ENCODE measurements at places on chromosomes 11 and 22.

- H3K4me1 ChIP-seq: no peaks in the 10 kb centered on the region
- no peak for DNase-seq
Measured at GRCh38 chr11:32962016-32962415, 53.7 kb upstream of the DEPDC7 start.

DNA sequence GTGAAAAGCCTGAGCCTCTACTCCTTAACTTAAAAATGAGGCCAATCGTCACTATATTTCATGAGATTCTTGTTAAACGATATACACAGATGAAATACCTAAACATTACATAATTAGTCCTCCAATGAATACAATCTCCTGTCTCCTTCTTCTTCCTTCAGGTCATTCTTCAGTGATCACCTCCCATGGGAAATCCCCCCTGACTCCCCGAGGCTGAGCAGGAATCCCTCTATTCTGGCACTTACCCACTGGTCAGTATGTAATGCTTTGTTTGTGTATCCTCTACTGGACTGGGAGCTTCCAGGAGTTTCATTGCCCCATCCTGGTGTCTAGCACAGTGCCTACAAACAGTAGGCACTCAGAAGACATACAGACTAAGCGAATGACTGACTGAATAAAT, 52.3 kb downstream of the RAB38 start:
- H3K4me1 ChIP-seq: peaks cover 3% of the 10 kb centered on the region
- no peaks in the 10 kb centered on the region for H3K27me3 ChIP-seq

DNA sequence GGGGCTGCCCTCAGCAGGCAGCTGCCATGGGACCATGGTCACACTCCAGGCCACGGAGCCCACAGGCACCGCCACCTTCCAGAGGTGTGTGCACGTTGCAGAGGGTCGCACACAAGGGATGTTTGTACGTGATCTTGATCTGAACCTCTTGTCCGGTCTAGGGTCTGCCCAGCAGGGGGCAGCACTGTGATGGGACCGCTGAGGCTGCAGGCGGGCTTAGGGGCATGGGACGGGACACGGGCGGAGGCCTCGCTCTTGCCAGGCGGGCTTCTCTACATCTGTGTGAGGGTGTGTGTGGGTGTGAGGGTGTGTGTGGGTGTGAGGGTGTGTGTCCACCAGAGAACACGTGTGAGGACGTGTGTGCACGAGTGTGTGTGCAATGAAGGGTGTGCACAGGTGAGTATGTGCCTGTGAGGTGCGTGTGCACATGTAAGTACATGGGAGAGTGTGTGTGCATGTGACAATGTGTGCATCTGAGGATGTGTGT, 52.4 kb downstream of the CACNA1I start:
- no peaks in the 10 kb centered on the region for H3K27me3 ChIP-seq
- H3K36me3 ChIP-seq: no peaks in the 10 kb centered on the region
- H3K4me1 ChIP-seq: no peaks in the 10 kb centered on the region
- DNase-seq: peak; percentile 95

- peak; percentile 93 for DNase-seq
- peaks cover 19% of the 10 kb centered on the region for H3K4me1 ChIP-seq
- H3K4me3 ChIP-seq: peak within 1 kb of the TSS; percentile 94
- peaks cover 10% of the 10 kb centered on the region for H3K36me3 ChIP-seq
- peak within 1 kb of the TSS; percentile 64 for H3K27ac ChIP-seq
- no peaks in the 10 kb centered on the region for H3K27me3 ChIP-seq
Measured at GRCh38 chr11:6320411-6321155, at the start of gene CAVIN3. Gene CAVIN3, minus strand, starts transcription at chr11:6320501. Its CDS starts 25 bp downstream, at chr11:6320476.

DNA sequence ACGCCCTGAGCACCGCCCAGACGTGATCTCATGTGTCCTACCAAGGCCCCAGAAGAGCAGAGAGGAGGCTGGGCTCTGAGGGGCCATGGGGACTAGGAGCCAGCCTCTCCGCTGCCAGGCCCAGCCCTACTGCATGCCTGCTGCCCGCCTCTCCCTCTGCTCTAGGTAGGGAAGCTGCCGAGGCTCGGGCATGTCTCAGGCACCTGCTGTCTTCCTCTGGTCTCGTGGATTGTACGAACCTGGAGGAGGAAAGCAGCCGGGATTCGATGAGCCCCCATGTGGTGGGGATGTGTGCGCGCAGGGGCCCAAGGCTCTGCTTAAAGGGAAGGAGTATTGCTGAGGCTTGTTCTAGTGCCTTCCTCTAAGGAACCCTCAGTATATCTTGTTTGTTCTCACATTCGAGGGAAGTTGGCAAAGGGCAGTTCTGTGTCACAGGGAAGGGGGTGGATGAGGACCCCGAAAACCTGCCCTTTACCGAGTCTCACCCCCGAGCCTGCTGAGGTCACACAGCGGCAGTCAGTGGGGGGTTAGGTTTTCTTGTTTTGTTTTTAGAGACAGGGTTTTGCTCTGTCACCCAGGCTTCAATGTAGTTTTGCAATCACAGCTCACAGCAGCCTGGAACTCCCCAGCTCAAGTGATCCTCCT, 21.2 kb downstream of the DAGLA start:
- H3K27me3 ChIP-seq: no peaks in the 10 kb centered on the region
- no peaks in the 10 kb centered on the region for H3K36me3 ChIP-seq
- no peak overlapping the region for H3K4me3 ChIP-seq
- H3K4me1 ChIP-seq: no peaks in the 10 kb centered on the region

- H3K27me3 ChIP-seq: no peaks in the 10 kb centered on the region
- H3K36me3 ChIP-seq: no peaks in the 10 kb centered on the region
- no peaks in the 10 kb centered on the region for H3K4me1 ChIP-seq
- no peak overlapping the region for H3K27ac ChIP-seq
Measured at GRCh38 chr11:78149646-78150045, 10.2 kb upstream of the ALG8 start.

- H3K4me3 ChIP-seq: no peak overlapping the region
- no peaks in the 10 kb centered on the region for H3K36me3 ChIP-seq
- no peaks in the 10 kb centered on the region for H3K27me3 ChIP-seq
- no peak overlapping the region for H3K27ac ChIP-seq
- no peaks in the 10 kb centered on the region for H3K4me1 ChIP-seq
- peak; percentile 26 for DNase-seq
Measured at GRCh38 chr11:9639099-9639498, 24.8 kb upstream of the SWAP70 start.

GRCh38 chr11:116791002-116791812, 472 bp downstream of the APOA5 start:
- peaks cover 5% of the 10 kb centered on the region for H3K36me3 ChIP-seq
- no peak overlapping the region for H3K27ac ChIP-seq
- no peak overlapping the region for H3K4me3 ChIP-seq
- peak; percentile 97 for DNase-seq
- peaks cover 5% of the 10 kb centered on the region for H3K4me1 ChIP-seq
- peaks cover 6% of the 10 kb centered on the region for H3K27me3 ChIP-seq

DNA sequence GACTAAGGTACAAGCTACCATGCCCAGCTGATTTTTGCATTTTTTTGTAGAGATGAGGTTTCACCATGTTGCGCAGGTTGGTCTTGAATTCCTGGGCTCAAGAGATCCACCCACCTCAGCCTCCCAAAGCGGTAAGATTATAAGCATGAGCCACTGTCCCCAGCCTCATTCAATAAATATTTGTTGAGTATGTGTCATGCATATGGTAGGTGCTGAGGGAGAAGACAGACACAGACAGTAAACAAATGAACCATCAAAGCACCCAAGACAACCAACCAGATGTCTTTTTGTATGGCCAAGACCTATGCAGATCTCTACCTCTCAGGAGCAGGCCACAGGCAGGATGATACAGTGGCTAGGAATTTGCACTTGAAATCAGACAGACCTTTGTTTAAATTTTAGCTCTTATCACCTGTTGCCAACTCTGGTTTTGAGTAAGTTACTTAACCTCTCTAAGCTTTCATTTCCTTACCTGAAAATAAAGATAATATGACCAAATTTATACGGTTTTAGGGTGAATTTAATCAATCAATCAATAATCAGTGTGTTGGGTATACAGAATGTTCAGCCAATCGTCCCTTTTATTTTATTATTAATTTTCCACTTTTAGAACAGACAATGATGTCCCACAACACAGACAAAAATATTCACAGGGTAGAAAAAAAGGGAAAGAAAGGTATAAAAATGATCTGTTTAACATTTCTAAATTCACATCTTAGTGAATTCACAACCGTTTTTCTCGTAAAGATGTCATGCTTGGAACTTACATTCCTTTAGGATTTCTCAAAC, 128.2 kb downstream of the SGSM3 start:
- H3K27ac ChIP-seq: no peak overlapping the region
- no peak overlapping the region for H3K4me3 ChIP-seq
- DNase-seq: peak; percentile 48
- peaks cover 9% of the 10 kb centered on the region for H3K4me1 ChIP-seq
- no peaks in the 10 kb centered on the region for H3K27me3 ChIP-seq
- H3K36me3 ChIP-seq: no peaks in the 10 kb centered on the region

GRCh38 chr11:12288212-12288930, 89.0 kb upstream of the PARVA start:
- no peaks in the 10 kb centered on the region for H3K36me3 ChIP-seq
- peaks cover 4% of the 10 kb centered on the region for H3K27me3 ChIP-seq
- no peak overlapping the region for H3K4me3 ChIP-seq
- H3K4me1 ChIP-seq: peaks cover 3% of the 10 kb centered on the region
- DNase-seq: peak; percentile 97

GRCh38 chr22:37182949-37183245, 5.2 kb downstream of the C1QTNF6 start:
- H3K4me3 ChIP-seq: no peak overlapping the region
- H3K4me1 ChIP-seq: peaks cover 4% of the 10 kb centered on the region

- no peaks in the 10 kb centered on the region for H3K36me3 ChIP-seq
- no peaks in the 10 kb centered on the region for H3K27me3 ChIP-seq
- no peaks in the 10 kb centered on the region for H3K4me1 ChIP-seq
- no peak overlapping the region for H3K27ac ChIP-seq
- H3K4me3 ChIP-seq: no peak overlapping the region
Measured at GRCh38 chr11:72832301-72833082, 18.3 kb downstream of the ATG16L2 start.

DNA sequence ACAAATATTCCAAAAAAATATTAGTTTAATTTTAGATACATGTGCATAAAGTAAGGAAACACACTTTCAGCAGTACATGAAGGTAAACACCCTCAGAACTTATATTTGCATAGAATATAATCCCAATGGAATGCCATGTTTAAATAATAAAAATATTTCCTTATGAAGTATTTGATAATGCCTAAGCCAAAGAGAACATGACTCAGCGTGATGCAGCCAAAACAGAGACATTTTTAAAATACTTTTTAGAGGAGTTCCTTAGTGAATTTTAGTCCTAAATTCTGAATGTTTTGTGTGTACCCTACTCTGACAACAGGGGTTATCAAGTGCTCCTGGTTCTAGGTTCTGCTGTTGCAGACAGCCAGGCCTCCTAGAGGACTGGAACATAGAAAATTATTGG, 39.1 kb upstream of the POU2AF2 start:
- H3K36me3 ChIP-seq: no peaks in the 10 kb centered on the region
- H3K4me1 ChIP-seq: no peaks in the 10 kb centered on the region
- DNase-seq: no peak
- H3K4me3 ChIP-seq: no peak overlapping the region
- no peaks in the 10 kb centered on the region for H3K27me3 ChIP-seq

DNA sequence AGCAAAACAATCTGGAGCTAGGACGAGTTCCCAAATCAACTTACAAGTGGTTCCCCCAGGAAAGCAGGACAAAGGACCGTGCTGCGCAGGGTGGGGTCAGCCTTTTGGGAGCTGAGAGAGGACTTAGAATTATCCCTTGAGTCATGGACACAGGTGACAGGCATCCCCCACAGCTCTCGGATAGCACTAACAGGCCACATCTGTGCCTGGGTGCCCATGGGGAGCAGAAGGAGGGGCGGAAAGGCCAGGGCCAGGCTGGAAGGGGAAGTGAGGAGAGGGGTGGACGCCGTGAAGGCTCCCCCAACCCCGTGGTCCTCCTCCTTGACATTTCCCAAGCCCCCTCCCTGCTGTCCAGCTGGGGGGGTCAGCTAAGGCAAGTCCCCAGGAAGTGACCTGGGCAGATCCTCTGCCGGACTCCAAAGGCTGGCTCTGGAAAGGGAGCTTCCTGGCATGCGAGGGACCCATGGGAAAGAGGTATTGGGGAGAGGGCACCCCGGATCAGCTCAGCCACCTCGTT, 31.6 kb upstream of the A4GALT start:
- H3K4me3 ChIP-seq: no peak overlapping the region
- H3K27me3 ChIP-seq: no peaks in the 10 kb centered on the region
- no peaks in the 10 kb centered on the region for H3K36me3 ChIP-seq

GRCh38 chr11:132886335-132886734, 646.0 kb downstream of the OPCML start:
- no peaks in the 10 kb centered on the region for H3K27me3 ChIP-seq
- H3K4me3 ChIP-seq: no peak overlapping the region
- no peak overlapping the region for H3K27ac ChIP-seq
- DNase-seq: peak; percentile 85
- H3K4me1 ChIP-seq: peaks cover 5% of the 10 kb centered on the region
- H3K36me3 ChIP-seq: no peaks in the 10 kb centered on the region

- no peak for DNase-seq
- H3K4me3 ChIP-seq: no peak overlapping the region
- H3K27ac ChIP-seq: no peak overlapping the region
- H3K4me1 ChIP-seq: no peaks in the 10 kb centered on the region
- no peaks in the 10 kb centered on the region for H3K36me3 ChIP-seq
Measured at GRCh38 chr11:1934335-1935155, 12.6 kb upstream of the MRPL23 start.

Measured in endodermal cell (in vitro differentiated cells).